ENCODE measurements at places on chromosomes 3 and 15. TPM values are rescaled to one million over a fixed set of nuclear protein-coding genes. Genes with fewer than 3 reads are reported as not detected.

Gene LMAN1L
- total RNA-seq, result not detected

Gene KCNMB3
- 5.8 TPM for total RNA-seq

Gene OXTR
- 2.7 TPM for total RNA-seq

Gene GOLGA8Q
- 1.1 TPM for total RNA-seq

Gene GP5
- total RNA-seq, result 0.05 TPM

Gene MGA
- 43.6 TPM for total RNA-seq

Gene MAP4
- 150 TPM for total RNA-seq

Gene HGD
- total RNA-seq, result 0.59 TPM

Gene LMOD3
- total RNA-seq, result not detected

Gene KLHL40
- not detected for total RNA-seq

Gene CDHR4
- not detected for total RNA-seq

Gene CD80
- total RNA-seq, result 0.15 TPM

DNA sequence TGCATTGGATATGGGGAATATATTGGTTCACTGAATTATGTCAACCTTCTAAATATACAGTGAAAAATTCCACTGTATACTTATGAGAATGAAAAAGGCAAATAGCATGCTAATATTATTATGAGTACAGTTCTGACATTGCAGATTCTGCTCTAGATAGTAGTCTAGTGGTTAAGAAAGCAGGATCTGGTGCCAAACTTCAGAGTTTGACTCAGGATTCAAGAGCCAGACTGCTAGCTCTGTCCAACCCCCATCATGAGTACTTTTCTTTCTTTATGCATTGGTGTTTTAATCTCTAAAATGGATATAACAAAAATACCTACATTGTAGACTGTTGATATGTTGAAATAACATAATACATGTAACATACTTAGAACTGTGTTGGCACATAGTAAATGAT, 57.3 kb upstream of the PLSCR4 start:
- DNase-seq, result no peak

GRCh38 chr3:46835054-46835453, 28.2 kb downstream of the MYL3 start:
- DNase-seq, result no peak

GRCh38 chr15:62912808-62913207, 129.7 kb upstream of the TPM1 start:
- DNase-seq, result no peak

DNA sequence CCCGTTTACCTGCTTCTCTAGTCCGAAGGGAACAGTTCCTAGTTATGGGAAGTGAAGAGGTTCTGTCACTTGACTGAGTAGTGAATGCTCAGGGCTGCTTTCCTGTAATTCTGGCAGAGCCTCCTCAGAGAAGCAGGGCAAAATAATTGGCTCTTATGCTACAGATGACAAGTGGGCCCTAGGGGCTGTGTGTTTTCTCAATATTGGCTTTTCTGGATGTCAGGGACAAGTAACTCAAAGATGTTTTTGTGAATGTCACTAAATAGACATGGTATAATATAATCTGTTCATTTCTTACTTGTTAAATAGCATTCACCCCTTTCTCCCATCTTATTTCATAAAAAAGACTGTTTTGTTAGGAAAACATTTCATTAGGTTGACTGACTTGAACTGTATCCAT, 40.1 kb downstream of the SGO1 start:
- no peak for DNase-seq

DNA sequence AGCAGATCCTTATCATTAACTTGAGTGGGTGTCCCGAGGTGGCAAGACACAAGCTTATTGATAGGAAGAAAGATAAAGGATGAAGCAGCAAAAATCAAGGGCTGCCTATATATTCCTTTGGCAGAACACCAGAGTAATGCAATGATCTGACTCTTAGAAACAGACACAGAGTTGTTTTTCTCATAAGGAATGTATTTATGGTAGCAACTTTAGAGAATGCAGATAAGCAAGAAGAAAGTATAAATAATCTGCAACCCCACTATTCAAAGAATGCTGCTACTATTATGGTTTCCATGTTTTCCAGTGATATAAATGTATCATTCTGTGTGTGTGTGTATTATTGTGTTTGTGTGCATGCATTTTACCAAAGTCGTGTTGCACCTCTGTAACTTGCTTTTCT, 208.3 kb downstream of the THSD4 start:
- DNase-seq, result no peak

DNA sequence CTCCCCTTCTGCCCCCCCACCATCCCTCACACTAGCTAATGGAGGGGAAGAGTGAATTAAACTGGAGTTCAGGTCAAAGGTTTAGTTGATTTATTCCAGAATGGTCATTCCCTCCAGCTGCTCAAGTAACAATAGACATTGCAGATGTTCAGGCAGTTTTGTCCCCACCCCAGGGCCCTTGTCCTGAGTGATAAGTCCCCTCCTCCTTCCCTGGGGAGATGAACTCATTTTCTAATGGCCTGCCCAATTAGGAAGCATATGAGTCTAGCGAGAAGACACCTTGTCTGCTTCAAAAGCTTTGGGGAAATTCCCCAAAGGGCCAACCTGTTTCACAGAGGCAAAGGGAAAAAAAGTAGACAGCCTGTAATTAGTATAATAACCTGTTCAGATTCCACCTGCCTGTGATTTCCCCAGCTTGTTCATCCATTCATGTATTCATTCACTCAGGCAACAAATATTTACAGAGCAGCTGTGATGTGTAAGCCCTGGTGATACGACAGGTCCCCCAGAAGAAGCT, 165.3 kb downstream of the SHQ1 start:
- no peak for DNase-seq

- DNase-seq, result no peak
Observed at GRCh38 chr3:146701246-146701645, 96.1 kb upstream of the PLSCR5 start.

DNA sequence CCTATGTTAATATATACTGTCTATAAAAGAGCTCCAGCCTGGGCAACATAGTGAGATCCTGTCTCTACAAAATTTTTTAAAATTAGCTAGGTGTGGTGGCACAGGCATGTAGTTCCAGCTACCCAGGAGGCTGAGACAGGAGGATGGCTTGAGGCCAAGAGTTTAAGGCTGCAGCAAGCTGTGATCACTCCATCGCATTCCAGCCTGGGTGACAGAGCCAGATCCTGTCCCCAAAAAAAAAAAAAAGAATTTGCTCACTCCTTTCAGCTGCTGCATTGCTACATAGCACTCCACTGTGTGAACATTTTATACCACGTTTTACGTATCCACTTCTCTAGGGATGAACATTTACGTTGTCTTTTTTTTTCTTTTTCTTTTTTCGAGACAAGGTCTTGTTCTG, 6.0 kb upstream of the TSEN2 start:
- no peak for DNase-seq

GRCh38 chr3:50232303-50232702, 3.7 kb upstream of the GNAI2 start:
- no peak for DNase-seq

GRCh38 chr3:87867001-87867400, 191.8 kb downstream of the CGGBP1 start:
- no peak for DNase-seq

DNA sequence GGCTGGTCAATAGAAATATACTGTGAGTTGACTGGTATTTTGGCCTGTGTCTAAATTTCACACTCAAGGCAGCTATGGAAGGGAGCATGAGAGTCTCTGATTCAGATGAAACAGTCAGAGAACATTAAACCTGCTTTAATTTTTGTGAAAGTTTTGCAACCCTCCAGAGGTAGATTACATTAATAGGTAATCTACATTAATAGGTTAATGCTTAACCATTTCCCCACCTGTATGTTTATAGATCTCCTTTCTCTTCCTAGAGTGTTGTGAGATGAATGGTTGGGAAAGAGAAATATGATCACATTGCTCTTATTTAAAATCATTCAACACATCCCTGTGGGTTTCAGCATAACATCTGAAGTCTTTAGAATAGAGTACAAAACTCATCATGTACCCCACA, 586.9 kb upstream of the DPPA4 start:
- DNase-seq, result no peak

DNA sequence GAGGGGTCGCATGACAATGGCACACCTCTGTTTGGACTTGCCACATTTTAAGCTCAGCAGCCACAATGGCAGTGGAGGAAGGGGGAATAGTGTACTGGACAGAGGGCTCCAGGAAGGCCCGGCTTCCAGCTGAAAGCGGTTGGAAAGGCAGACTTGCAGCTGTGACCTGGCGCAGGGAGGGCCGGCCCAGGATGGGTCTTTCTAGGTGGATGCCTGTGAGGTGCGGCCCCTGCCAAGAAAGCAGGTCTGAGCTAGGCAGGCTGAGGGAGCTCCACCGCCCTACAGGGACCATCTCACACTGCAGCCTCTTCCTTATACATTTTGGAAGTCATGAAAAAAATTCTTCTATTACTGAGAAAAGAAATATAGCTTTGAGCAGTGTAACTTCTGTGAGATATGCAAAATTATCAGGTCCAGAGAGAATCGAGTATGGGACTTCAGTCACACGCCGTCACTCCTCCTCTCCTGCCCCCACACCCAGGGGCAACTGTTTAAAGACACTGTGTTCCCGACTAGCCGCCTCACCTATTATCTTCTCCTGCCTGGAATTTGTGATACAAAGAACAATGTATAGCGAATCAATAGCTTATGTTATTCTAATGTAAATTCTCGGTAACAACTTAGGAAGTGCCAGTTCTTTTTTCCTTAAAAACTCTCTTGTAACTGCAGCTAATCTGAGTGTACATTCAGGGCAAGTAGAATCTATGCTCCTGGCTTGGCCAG, 331.0 kb downstream of the OCA2 start:
- DNase-seq, result no peak

DNA sequence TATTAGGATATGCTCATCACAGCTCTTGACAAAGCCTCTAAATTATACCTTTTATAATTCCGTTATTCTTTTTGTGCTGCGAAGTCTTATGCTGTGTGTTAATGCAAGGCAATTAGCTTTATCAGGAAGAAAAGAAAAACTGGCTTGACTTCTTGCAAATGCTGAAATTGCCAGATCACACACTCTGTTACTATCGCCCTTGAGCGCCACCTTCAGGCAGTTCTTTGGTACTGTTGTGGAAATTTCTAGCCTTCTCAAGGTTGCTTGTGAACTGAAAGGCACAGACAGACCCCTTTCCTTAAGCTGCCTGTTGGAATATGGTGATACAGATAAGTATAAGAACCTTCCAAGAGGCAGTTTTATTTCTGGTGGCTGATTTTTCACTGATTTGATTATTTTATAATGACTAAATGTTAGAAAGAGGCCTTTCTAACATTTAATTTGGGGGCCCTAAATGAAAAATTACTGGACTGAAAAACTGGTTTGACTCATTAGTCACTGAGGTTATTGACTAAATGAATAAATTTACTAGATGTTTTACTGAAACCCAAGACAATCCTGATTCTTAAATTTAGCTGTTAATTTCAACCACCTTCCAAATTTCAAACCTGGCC, 126.2 kb upstream of the RASGRP1 start:
- no peak for DNase-seq

- DNase-seq, result no peak
Observed at GRCh38 chr3:52218026-52218425, 7.4 kb downstream of the TLR9 start.

- no peak for DNase-seq
Observed at GRCh38 chr3:52484680-52485461, 10.3 kb upstream of the STAB1 start.

GRCh38 chr3:7207928-7208327, 347.0 kb downstream of the GRM7 start:
- DNase-seq, result no peak

DNA sequence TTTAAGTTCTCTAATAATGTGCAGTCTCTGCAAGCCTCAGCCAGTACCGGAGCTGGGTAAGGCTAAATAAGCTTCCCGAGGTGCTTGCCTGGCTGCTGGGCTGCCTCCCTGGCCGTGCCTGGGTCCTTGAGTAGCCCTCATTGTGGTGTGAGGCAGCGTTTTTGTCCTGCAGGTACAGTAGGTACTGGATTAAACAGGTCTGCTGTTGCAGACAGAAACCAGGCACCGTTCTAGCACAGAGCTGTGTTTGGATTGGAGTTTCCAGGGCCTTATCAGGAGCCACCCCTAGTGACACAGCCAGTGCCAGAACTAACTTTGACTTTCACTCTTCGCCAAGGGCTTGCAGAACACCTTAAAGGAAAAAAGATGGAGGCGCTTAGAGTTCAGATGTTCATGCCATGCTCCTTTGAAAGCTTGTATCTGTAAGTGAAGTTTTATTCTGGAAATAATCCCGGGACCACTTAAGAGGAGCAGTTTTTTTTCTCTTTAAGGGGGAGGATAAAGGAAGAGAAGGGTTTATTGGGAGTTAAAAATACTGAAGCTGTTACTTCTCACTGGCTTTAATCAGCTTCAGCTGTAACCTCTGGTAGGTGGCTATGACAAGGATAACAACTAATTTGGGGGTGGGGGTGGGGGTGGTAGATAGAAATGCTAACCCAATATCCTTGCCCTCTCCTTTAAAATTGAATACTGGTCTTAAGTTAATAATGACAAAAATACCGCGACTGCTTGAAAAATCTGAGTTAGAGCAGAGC, 126.8 kb downstream of the MITF start:
- DNase-seq, result no peak

DNA sequence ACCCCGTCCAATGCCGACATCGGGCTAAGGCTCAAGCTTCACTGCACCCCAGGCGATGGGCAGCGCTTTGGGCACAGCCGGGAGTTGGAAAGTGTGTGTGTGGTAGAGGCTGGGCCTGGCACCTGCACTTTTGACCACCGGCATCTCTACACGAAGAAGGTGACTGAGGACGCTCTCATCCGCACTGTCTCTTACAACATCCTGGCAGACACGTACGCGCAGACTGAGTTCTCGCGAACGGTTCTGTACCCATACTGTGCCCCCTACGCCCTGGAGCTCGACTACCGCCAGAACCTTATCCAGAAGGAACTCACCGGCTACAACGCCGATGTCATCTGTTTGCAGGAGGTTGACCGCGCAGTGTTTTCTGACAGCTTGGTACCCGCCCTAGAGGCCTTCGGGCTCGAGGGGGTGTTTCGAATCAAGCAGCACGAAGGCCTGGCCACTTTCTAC, 1.0 kb downstream of the PDE12 start:
- DNase-seq, result no peak

DNA sequence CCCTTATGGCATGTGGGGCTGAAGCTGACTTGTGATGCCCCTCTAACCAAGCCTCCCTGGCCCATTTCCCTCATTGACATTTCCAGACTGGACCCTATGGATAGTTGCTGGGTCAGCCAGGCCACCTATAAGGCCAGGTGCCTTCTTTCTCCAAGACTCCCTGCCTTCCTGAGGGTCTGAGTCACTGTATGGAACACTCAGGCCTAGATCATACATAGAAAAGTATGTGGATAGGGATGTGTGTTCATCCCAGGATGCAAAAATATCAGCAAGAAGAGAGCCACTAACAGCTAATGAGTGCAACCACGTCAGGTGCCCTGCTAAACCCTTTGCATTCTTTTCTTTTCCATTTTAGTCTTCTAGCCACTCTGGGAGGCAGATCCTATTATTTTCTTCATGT, 168.4 kb upstream of the WNT5A start:
- DNase-seq, result no peak
